ENCODE measurements at places on chromosomes 5 and 9.
A peak's percentile ranks its signal among the peaks of the same experiment; 100 is the strongest.

DNA sequence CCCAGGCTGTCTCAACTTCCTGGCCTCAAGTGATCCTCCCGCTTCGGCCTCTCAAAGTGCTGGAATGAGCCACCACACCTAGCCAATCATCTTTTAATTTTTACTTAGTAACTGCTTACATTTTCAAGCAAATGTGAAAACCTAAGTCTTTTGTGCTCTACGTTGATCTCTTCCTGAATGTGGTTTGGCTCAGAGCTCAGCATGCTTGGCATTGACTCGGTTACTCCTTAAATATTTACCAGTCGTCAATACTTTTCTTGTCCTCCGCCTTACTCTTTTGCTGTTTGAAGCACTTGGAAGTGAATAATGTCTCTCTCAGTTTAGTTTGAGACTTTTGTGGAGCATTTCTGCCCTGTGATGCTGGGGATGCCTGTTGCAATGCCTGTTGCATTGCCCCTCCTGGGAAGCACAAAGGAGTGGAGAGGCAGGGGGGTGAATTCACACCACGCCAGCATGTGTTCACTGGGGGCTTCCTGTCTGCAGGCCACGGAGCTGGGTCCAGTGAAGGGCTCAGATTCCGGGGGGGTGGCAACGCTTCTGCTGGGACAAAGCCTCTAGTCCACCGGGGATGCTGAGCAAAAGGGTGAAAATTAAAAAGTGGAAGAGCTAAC lies 13.1 kb upstream of the TENT4A start:
- no peak for DNase-seq

DNA sequence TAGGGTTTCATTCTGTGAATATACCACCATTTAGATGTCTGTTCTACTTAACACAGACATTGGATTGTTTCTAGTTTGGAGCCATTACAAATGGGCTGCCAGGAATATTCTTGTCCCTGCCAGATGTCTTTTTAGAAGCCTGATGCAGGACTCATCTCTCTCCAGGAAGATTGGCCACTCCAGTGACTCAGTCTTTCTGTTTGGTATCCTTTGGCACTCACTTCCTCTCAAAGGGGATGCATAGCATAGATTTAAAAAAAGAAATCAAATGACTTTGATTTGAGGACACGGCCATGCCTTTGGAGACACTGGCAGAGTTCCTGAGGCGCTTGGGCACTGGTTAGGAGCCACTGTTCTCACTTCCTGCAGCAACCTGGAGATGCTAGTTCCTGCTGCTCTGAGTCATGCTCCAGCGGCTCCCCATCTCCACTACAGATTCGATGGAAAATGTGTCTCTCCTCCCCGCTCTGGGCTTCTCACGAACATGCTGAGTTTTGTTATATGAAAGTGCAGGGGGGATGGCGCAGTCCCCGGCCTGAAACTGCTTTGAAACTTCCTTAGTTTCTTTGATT lies 3.5 kb upstream of the ZNF366 start:
- DNase-seq = peak; percentile 64

- no peak for DNase-seq
Measured at GRCh38 chr9:137194388-137194787, 5.9 kb downstream of the SSNA1 start.

- DNase-seq = no peak
Measured at GRCh38 chr5:103435136-103435889, 127.3 kb downstream of the NUDT12 start.

GRCh38 chr5:66329078-66329477 lies 185.0 kb downstream of the SREK1 start:
- no peak for DNase-seq

GRCh38 chr9:35829764-35830096 lies 702 bp downstream of the TMEM8B start:
- no peak for DNase-seq

DNA sequence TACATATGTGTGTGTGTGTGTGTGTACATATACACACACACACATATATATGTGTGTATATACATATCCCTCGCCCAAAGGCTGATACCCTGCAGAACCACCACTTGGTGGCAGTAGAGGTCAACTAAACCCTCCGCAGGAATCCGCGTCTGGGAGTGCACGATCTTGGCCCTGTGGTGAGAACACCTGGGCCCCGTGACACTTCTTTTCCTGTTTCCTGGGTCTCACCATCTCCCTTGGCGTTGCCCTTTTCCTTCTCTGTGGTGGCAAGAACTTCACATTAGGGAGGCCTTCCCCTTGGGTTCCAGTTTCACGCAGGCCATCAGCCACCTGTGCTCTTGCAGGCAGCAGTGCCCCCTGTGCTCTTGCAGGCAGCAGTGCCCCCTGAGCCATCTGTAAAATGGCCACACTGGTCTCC lies 8.2 kb downstream of the IL9 start:
- peak; percentile 40 for DNase-seq

GRCh38 chr9:18825656-18826170 lies 207.3 kb downstream of the SAXO1 start:
- DNase-seq = no peak

GRCh38 chr5:125298746-125299379 lies 552.4 kb upstream of the ZNF608 start:
- DNase-seq = peak; percentile 44

- no peak for DNase-seq
Measured at GRCh38 chr9:114138552-114138971, 16.8 kb upstream of the COL27A1 start.

DNA sequence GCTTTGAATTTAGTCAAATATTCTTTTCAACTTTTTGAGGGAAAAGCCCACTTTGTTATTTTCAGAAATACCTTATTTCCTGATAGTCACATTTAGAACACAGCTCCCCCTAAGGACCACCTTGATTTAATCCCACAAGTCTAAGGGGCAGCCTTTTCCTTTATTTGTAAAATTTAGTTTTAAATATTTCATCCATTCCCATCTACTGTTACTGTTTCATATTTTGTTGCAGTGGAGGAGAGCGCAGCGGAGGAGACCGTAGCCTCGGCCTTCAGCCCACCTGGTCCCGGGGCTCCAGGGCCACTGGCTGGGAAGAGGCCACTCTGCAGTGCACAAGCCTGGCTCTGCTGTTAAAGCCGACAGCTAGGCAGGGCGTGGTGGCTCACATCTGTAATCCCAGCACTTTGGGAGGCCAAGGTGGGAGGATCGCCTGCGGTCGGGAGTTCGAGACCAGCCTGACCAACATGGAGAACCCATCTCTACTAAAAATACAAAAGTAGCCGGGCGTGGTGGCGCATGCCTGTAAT lies 19.6 kb downstream of the LPCAT1 start:
- DNase-seq = no peak

- DNase-seq = peak; percentile 57
Measured at GRCh38 chr5:154755361-154756008, at the start of gene LARP1. Gene LARP1, plus strand, starts transcription at chr5:154755377. Its CDS starts 381 bp downstream, at chr5:154755758.

- DNase-seq = no peak
Measured at GRCh38 chr9:89564346-89564878, 40.4 kb upstream of the GADD45G start.

DNA sequence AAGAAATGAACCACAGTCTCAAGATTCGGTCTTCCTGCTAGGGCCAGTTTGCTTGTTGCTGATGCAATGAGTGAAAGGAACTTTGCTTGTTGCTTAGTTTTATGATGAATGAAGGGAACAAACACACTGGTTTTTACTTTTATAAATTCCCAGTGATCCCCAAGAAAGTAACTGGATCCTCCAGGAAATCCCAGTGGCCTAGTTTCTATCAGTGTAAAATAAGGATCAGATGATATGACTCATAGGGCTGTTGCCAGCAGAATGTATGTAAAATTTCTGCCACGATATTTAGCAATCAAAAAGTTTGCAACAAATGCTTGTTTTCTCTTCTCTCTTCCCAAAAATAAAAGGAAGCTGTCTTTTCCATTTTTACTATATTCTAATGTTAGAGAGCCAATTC lies 160.1 kb upstream of the CDKN2B start:
- no peak for DNase-seq

GRCh38 chr5:85388770-85389169 lies 1004.1 kb upstream of the EDIL3 start:
- DNase-seq = no peak

DNA sequence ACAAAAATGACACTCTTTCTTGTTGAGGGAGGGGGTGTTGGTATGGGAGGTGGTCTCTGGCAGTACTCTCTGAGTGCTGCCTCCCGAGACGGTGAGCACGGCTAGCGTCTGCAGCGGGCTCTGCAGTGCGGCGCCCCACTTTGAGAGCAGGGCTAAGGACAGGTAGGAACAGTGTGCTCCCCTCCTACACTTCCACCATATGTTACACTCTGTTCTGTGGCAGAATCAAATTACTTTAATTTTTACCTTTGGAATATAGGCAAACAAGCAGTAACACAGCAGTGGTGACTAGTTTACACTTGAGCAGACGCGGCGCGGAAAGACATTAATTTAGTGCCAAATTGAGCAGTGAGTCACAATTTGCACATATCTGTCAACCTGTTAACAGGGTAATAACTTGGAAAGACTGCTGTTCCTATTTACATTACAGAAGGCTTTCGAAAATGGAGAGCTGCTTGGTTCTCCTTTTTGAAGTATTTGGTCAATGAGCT lies 136.3 kb downstream of the MED27 start:
- no peak for DNase-seq

DNA sequence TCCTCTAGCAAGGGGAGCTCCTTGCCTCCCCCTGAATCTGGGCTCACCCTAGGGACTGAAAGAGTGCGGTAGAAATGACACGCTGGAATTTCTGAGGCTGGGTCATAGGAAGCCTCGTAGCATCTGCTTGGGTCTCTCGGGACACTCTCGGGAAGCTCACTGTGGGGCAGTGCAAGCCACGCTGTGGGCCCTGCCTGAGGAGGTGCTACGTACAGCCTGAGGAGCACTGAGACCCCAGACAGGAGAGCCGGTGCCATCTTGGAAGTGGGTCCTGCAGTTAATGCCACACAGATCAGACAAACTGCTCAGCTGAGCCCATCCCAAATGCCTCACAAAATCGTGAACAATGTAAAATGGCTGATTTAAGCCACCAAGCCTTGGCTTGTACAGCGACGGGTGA lies 1.8 kb downstream of the MRPL36 start:
- DNase-seq = no peak

DNA sequence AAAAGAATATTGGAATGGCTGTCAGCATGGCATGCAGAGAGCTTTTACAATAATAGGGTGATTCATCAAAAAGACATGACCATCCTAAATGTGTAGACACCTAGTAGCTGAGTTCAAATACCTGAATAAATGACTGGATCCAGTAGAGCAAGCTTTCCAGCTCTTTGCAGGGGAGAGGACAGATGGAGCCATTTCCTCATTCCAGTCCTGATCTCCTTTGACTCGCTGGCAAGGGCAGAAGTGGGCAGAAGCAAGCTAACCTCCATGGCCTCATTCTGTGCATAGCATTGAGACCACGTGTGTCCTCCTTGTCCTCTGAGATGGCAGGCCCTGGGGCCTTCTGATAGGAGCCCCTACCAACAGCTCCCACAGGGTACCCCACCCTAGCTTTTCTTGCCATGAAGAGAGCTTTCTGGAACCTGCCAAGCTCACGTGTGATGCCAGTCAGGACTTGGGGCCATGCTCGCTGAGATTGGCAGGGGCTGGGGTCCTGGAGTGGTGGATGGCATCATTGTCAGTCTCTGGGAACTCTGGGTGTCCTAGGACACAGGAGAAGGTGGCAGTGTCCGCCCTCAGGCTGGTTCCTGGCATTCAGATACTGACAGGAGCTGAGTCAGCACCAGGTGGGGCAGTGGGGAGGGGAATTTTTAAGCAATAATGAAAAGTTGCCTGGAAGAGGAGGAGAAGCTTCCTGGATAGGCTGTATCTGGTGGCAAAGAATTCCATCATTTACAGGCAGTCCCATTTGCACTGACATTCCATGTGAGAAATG lies 33.6 kb downstream of the WWC1 start:
- DNase-seq = peak; percentile 93

DNA sequence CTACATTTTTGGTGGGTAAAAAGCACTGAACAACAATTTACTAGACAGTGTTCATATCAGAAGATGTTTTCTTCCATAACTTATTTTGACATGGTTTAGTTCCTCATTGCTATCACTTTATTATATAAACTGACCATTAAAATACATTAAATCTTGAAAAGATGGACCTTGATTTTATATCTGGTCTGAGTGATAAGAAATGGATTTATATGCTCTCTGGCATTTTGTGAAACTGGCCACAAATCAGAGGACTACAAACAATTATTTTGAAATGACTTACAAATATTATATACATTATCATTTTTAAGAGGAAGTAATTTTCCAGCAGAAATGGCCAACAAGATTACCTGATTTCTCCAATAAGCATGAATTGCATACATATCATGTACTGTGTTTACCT lies 23.6 kb upstream of the TRIM36 start:
- no peak for DNase-seq

GRCh38 chr9:94801234-94801633 lies 74.7 kb downstream of the AOPEP start:
- DNase-seq = no peak

DNA sequence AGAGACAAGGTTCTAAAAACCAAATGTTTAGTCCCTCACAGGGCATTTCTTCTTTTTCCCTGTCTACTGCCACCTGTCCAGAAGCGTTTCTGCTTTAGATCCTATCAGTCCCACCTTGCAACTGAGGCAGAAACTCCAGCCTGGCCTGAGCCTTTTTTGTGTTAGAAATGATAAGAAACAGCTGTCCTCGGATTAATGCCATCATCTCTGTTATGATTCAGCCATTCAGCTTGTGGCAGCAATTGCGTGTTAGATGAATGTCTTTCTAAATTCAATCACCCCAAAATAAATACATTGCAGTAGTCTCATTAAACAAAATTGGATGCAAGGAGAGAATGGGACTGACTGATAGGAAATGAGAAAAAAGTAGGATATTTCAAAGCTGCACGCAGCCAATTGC lies 28.3 kb upstream of the FRMPD1 start:
- DNase-seq = no peak

- DNase-seq = no peak
Measured at GRCh38 chr9:6681957-6682501, 36.5 kb upstream of the GLDC start.

DNA sequence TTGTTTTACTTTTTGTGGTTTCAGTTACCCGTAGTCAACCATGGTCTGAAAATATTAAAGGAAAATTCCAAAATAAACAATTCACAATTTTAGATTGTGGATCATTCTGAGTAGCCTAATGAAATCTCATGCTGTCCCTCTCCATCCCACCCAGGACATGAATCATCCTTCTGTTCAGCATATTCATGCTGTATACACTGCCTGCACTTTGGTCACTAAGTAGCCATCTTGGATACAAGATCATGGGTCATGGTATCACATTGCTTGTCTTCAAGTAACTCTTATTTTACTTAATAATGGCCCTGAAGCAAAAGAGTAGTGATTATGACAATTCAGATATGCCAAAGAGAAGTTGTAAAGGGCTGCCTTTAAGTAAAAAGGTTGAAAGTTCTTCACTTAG lies 536.5 kb upstream of the ACO1 start:
- DNase-seq = no peak

- DNase-seq = peak; percentile 36
Measured at GRCh38 chr5:80083101-80083890, 48.1 kb downstream of the THBS4 start.

DNA sequence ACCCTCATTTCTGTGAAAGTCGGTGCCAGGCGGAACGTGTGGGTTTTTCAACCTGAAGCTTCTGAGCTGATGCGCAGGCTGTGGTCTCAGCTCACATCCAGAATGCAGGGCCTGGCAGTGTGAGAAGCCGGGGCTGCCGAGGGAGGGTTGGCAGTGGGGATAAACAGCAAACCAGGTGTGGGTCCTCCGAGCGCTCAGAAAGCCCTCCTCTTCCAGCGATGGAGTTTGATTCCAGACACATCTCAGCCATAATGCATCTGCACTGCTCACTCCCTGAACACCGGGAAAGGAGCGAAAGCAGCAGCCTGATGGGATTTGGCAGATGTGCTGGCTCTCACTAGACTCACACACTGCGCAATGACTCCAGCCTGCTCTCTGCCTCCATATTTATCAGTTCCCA lies 280.1 kb downstream of the HSPA4 start:
- DNase-seq = no peak

- no peak for DNase-seq
Measured at GRCh38 chr5:157497875-157498611, 38.0 kb downstream of the NIPAL4 start.

Measured in NCI-H226 (cell line).